ENCODE measurements at places on chromosomes 1 and 21. TPM values are rescaled to one million over a fixed set of nuclear protein-coding genes. Genes with fewer than 3 reads are reported as not detected.

TMIGD3 gene
- not detected for polyA plus RNA-seq

CD244 gene
- polyA plus RNA-seq: not detected

PTGS2 gene
- 5.6 TPM for polyA plus RNA-seq

HES2 gene
- 33.7 TPM for polyA plus RNA-seq
